ENCODE measurements at places on chromosomes 7 and 10. TPM values are rescaled to one million over a fixed set of nuclear protein-coding genes. Genes with fewer than 3 reads are reported as not detected.

Gene NFKB2
- 31.7 TPM for total RNA-seq

Gene ELN
- total RNA-seq: 51.5 TPM

Gene TMEM243
- total RNA-seq: 57.8 TPM

Gene ASIC3
- 4.5 TPM for total RNA-seq

Gene TBC1D12
- total RNA-seq: 10.9 TPM
